ENCODE measurements at places on chromosomes 5 and 9.

DNA sequence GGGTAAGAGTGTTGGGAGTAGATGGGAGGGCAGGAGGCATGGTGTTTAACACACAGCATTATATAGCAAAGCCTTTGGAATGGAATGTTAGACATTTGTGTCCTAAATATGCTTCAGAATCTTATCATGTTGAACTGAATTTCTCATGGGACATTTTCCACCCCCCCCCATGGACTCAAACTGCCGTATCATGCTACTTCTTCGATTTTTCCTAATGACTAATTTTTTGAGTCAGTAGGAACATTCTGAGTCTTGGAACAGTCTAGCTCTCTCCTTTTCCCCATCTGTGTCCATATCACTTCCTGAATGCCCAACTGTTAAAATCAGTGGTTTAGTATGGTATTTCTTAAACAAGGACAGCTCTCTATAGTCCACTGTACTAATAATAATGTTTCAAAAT is 380.6 kb downstream of the TLE4 start:
- no peak for DNase-seq

GRCh38 chr9:114048533-114049415 is 29.3 kb downstream of the AMBP start:
- no peak for DNase-seq

DNA sequence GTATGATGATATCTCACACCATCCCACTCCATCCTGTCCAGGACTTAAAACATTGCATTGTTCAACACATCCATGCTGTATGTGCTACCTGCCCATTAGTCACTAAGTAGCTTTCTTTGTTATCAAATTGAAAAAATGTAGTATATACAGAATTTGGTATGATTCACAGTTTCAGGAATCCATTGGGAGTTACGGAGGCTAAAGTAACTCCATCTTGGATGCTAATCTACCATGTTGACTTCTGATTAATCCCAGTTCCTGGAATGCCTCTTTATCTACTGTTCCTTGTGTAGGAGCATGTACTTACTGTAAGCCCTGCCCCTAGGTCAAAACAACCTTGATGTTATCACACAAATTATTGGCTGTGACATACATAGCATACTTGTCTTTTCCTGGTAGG is 38.9 kb upstream of the FOXB2 start:
- no peak for DNase-seq

DNA sequence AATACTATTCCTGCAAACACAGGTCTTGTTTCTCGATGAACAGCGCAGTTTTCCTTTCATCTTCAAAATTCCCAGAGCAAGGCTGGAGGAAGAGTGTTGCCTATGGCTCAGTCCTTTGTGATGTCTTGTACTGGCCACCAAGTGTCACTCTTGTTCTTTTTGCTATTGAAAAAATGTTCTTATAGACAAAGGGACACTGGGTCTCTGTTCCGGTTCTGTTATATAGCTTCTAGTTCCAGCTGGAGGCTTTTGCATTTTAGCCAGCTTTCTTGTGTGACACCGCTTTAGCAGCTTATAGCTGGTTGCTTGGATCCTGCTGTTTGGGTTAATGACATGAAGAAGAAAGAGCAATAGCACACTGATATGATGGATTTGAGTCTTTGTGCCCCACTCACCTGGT is 343.7 kb upstream of the KCNN2 start:
- no peak for DNase-seq

- DNase-seq, result no peak
These were observed 537.6 kb downstream of the CETN3 start for GRCh38 chr5:89871906-89872305.

DNA sequence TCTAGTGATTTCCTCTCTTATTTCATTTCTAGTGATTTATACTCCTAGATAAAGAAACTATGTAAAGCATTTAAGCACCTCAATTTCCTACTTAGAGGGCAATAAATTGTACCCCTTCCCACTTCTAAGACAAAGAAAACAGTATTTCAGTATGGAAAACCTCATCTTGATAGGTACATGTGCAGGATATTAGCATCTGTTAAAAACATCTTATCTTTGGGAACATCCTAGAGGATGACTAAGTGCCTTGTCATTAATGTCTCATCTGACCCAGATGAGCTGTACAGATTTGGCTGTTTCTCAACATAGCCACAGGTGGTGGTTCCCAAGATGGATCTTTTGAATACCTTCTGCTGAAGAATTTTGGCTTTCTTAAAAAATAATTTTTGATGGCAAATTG is 5.7 kb downstream of the MEGF10 start:
- no peak for DNase-seq

GRCh38 chr9:133584167-133584558 is 25.0 kb downstream of the FAM163B start:
- no peak for DNase-seq

- no peak for DNase-seq
These were observed 38.6 kb upstream of the GGTA1 start for GRCh38 chr9:121538221-121538620.

- no peak for DNase-seq
These were observed 727 bp downstream of the TRIM7 start for GRCh38 chr5:181204113-181204825.

- no peak for DNase-seq
These were observed 99.7 kb downstream of the THBS4 start for GRCh38 chr5:80134876-80135275.

DNA sequence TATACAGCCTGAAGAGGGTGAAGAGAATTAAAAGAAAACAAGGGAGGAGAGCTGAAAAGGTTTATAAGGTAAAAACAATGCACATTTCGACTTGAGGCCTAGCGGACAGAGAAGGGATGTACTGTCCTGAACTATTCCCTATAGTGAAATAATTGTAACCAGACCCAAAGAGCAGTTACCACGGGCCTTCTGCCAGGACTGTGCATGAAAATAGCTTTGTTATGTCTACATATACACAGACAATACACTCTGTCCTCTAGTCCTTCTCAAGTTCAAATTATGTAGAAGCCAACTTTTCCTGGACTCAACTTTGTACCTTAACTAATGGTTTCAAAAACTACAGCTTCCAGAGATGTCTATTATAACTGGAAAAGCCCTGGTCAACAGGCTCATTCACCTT is 223.7 kb downstream of the PCSK5 start:
- no peak for DNase-seq

DNA sequence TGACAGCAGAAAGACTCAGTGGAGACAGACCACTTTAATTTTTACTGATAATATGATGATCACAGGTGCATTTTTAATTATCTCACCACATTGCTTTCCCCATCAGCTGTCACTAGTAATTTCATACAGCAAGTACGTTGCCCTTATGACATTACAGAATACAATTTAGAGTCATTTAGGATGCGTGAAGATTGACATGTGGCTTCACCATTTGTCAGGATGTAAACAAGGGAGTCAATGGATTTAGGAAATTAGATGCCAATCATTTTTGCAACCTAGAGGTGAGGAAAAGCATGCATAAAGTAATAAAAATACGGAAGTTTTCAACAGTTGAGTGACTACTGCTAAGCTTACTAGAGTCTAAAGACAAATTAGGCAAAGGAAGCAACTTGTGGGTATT is 1129.6 kb downstream of the PTPRD start:
- no peak for DNase-seq

DNA sequence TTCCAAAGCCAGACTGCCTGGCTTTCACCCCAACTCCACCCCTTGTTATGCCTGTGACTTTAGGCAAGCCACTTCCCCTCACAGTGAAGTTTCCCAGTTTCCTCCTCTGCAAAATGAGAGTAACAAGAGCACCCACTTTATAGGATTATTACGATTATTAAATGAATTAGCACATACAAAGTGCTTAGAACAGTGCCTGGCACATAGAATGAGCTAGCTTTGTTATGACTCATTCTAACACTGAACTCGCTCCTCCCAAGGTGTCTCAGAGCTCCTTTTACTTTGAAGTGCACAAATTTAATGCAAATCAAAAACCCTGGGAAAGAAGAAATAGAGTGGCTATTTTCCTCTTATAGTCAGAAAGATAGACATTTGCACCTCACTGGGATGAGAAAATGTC is 34.3 kb downstream of the DNAH5 start:
- DNase-seq, result no peak

DNA sequence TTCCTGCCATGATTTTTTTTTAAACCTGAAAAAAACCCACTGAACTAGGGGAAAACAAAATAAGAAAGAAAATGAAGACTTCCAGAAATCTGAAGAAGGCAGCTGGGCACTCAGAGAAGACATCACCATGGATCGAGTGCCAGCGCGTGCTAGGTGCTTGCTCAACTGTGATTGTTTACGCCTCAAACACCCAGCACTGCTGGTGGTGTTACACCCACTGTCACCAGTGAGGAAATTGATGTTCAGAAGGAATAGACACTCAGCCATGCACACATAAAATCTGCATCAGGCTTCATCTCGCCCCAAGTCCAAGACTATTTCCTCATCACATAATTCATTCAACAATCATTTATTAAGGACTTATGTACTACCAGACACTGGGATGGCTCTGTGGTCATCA is 82.1 kb downstream of the HRH2 start:
- no peak for DNase-seq

- DNase-seq, result no peak
These were observed 622.1 kb downstream of the PSAT1 start for GRCh38 chr9:78918976-78919375.

DNA sequence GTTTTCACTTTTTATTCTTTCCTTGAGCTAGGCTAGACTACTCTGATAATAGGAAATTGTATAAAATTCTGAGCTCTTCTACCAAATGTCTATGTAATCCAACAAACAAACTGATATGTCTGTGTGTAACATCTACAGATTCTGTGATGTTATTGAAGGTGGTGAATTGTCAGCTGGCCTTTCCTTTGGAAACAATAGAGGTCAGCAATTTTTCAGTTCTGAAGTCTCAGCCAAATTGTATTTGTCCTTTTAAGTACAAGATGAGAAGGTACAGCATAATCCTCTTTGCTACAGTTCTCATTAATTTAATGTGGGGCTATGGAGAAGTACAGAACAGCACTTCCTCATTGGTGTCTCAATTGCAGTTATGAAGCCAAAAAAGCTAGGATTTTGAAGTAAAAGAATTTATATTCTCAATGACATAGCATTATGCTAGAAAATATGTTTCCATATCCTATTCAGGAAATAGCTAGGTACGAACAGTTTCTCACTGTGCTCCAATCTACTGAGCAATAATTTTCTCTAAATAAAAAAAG is 198.0 kb downstream of the HINT1 start:
- no peak for DNase-seq

DNA sequence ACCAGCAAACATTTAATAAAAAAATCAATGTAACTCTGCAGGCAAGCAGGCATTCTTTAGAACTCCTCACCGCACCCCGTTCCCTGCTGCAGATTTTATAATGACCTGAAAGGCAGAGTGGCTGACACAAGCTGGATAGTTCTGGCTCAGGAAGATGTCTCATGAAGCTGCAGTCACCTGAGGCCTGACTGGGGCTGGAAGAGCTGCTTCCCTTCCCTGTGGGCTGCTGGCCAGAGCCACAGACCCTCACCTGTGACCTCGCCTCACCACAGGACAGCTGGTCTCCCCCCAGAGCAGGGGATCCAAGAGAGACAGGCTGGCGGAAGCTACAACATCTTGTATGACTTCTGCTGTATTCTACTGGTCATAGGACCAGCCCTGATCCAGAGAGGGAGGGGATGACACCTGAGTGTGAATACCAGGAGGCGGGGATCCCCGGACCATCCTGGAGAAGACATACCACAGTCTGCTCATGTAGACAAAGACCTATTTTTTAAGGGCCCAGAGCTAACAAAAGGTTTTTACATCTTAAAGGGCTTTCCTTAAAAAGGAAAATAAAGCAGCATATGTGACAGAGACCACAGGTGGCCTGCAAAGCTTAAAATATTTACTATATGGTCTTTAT is 43.9 kb downstream of the RAPGEF1 start:
- no peak for DNase-seq

DNA sequence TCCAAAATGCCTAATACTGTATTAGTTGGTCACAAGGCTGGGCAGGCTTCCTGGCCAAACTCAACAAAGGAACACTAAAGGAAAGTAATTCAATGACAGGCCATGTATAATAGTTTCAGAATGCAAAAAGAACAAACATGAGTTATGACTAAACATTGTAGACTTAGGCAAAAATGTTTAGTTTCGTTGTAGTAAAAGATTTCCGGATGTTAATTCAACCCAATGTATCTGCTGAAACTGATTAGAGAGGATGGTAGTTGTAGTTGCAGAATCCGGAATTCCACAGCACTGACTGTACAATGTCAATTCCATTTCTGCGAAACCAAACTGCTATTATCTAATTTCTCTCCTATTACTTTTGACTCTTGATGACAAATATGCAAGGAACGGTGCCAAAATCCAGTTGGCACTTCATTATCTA is 117.9 kb upstream of the FST start:
- no peak for DNase-seq

- DNase-seq, result no peak
These were observed 41.7 kb downstream of the TMEM167A start for GRCh38 chr5:83035373-83036100.

DNA sequence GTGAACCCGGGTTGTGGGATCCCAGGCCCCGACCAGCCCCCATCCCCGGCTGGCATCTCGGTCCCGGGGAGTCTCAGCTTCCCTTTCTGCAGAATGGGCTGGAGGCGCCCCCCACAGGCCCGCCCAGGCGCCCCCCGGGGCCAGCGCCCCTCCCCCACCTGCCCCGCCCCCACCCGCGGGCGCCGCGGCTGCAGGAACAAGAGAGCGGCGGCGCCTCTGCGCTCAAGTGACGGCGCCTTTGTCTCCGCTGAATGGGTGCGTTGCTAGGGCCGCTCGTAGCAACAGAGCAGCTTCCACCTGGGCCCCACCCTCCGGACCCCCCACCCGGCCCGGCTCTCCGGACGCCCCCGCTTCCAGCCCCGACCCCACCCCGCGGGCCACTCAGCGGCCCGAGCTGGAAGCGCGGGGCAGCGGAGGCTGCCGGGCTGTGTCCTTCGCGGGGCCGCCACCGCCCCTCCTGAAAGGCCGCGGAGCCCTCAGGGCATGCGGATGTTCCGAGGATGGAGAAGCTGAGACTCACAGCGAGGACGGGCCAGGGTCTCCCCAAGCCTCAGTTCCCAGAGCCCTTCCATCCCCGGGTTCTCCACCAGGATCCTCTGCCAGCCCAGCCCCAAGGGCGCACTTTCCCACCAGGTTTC is 27.5 kb downstream of the ADGRD2 start:
- no peak for DNase-seq

GRCh38 chr9:119004618-119004990 is 364.6 kb downstream of the BRINP1 start:
- no peak for DNase-seq

Data from T-cell (primary cell).